ENCODE measurements at places on chromosomes 2 and 18. TPM values are rescaled to one million over a fixed set of nuclear protein-coding genes. Genes with fewer than 3 reads are reported as not detected.

- no peaks in the 10 kb centered on the region for H3K4me1 ChIP-seq
- no peak overlapping the region for H3K4me3 ChIP-seq
- peak; percentile 32 for DNase-seq
- no peak overlapping the region for H3K27ac ChIP-seq
- H3K27me3 ChIP-seq: peaks cover 10% of the 10 kb centered on the region
Measured at GRCh38 chr2:241798081-241798630, 10.8 kb upstream of the NEU4 start.

- no peak overlapping the region for H3K27ac ChIP-seq
- H3K4me1 ChIP-seq: peaks cover 12% of the 10 kb centered on the region
- H3K36me3 ChIP-seq: no peaks in the 10 kb centered on the region
- no peak for DNase-seq
- H3K4me3 ChIP-seq: no peak overlapping the region
- H3K27me3 ChIP-seq: no peaks in the 10 kb centered on the region
Measured at GRCh38 chr2:151916632-151917031, 88.4 kb upstream of the ARL5A start.

The REEP1 gene
- total RNA-seq: 6.9 TPM

DNA sequence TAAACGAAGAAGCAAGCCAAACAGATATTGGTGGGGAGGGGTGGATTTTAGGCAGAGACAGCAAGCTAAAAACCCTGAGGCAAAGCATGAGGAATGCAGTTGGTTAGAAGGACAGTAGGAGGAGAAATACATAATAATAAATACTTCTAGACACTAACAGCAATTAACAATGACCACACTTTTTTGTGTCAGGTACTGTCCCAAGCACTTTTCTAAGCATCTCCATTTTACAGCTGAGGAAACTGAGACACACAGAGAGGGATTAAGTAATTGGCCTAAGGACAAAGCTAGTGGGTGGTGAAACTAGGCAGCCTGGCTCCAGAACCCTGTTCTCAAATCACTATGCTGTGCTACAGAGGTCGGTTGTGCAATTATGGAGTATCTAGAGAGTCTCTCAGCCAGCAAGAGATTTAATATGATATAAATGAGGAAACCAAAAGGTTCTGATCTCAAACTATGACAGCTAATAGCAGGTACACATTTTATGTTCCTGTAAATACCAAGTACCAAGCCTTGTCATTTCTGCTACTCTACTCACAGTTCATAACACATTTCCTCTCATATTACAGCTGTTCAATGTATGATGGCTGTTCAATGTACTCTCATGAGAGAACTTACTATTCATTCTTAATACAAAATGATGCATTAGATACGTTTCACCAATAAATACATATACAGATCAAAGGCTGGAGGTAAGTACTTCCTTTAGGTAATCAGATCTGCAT lies 5.3 kb downstream of the MAP4K3 start:
- no peak for DNase-seq
- H3K27ac ChIP-seq: no peak overlapping the region
- peaks cover 67% of the 10 kb centered on the region for H3K4me1 ChIP-seq
- no peaks in the 10 kb centered on the region for H3K36me3 ChIP-seq
- no peaks in the 10 kb centered on the region for H3K27me3 ChIP-seq

The FLACC1 gene
- total RNA-seq: 6.8 TPM

DNA sequence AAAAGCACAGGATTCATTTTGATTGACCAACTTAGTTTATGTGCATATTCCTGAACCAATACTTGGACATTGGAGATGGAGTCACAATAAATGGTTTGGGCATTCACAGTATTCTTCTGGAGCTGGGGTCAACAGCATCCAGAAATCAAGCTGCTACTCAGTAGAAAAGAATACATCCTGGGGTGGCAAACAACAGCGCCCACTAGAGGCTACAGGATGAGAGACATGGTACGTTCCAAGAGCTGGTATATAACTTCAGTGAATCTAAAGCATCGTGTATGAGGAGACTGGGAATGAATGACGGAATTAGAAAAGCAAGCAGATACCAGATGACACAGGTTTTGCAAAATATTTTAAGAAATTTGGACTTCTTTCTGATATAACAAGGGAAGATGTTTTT lies 142.9 kb upstream of the FIGN start:
- DNase-seq: no peak
- H3K27me3 ChIP-seq: no peaks in the 10 kb centered on the region

GRCh38 chr18:45320724-45321123 lies 294.6 kb upstream of the SLC14A2 start:
- no peaks in the 10 kb centered on the region for H3K27me3 ChIP-seq
- no peak overlapping the region for H3K27ac ChIP-seq
- no peak overlapping the region for H3K4me3 ChIP-seq
- peaks cover 10% of the 10 kb centered on the region for H3K4me1 ChIP-seq

DNA sequence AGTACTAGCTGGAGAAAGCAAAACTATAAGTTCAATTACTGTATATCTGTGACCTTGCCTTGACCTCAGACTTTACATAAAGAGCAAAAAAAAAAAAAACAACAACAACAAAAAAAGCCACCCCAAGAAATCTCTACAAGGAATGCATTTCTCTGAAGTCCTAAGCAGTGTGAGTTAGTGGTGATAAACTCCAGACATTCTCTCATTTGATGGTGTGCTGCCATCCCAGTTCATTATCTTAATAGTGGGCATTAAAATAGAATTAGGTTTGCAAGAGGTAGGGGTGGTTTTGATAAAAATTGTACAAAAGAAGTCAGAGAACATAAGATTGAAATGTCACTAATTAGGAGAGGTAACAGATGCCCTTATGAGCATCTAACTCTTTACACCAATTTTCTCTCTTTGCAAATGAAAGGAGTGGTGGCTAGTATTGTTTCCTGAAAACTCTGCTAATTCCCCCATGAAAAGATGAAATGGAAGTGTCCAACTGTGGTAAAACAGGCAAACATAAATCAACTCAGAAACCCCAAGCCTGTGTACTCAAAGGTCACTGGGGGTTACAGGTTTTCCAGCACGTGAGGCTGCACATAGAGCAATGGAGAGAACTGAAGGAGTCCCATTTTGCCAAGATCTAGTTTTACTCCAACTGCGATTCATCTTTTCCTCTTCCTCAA lies 131.9 kb downstream of the MEIS1 start:
- no peak overlapping the region for H3K4me3 ChIP-seq
- no peaks in the 10 kb centered on the region for H3K27me3 ChIP-seq
- no peak overlapping the region for H3K27ac ChIP-seq
- no peaks in the 10 kb centered on the region for H3K4me1 ChIP-seq
- peaks cover 13% of the 10 kb centered on the region for H3K36me3 ChIP-seq
- no peak for DNase-seq

GRCh38 chr2:66555091-66555490 lies 120.2 kb downstream of the MEIS1 start:
- no peaks in the 10 kb centered on the region for H3K27me3 ChIP-seq
- H3K27ac ChIP-seq: peak overlapping the region; percentile 50
- no peaks in the 10 kb centered on the region for H3K36me3 ChIP-seq
- DNase-seq: no peak
- peak overlapping the region; percentile 31 for H3K4me3 ChIP-seq

The MAL gene
- total RNA-seq: 13.4 TPM

DNA sequence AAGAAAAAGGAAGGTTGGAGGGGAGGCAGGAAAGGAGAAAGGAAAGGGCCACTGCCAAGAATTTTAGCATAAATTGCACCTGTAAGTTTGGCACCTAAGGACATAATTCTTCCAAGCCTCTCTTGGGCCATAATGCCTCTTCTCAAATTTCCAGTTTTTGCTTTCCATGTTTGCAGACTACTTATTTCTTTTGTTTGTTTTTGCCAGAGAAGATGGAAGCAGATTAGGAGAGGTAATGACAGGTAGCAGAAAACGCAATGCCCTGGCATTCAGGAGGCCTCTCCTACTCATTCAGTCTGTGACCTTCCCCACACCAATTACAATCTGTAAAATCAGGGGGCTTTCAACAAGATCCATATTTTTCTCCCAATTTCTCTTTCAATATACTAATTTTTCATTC lies 56.8 kb downstream of the MRPL33 start:
- DNase-seq: no peak
- H3K27me3 ChIP-seq: no peaks in the 10 kb centered on the region
- no peak overlapping the region for H3K4me3 ChIP-seq
- peaks cover 9% of the 10 kb centered on the region for H3K4me1 ChIP-seq

- DNase-seq: no peak
- H3K27me3 ChIP-seq: no peaks in the 10 kb centered on the region
- no peaks in the 10 kb centered on the region for H3K36me3 ChIP-seq
- H3K4me3 ChIP-seq: no peak overlapping the region
- H3K4me1 ChIP-seq: no peaks in the 10 kb centered on the region
Measured at GRCh38 chr2:101199251-101199791, 48.1 kb upstream of the TBC1D8 start.

DNA sequence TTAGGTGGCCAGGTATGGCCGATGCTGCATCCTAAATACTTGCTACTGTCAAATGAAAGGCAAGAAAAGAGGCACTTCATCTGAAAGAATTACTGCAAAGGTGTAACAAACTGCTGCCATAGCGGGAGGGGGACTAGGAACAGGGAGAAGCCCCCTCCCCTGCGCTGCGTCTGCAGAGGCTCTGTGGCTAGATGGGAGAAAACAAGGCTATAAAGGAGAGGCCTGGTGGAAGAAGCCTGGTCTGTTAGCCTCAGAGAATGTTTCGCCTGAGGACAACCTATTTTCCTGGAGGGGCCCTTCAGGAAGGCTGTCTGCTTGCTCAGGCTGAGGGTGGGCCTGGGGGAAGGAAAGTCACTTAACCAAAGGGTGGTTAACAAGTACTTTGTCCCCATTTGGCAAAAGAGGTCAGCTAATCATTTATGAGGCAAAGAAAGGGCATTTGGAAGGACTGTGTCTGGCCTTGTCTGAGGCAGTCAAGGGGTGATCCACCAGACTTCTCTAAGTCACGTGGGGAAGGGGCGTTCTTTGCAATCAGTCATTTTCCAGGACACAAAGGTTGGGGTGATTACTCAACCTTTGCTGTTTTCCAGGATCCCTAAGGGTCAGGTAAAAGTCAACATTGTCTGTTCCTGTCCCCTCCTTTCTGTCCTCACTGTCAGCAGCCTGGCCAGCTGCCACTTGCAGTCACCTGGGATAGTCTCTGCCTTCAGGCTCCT lies 103.0 kb upstream of the TMEM200C start:
- H3K4me1 ChIP-seq: no peaks in the 10 kb centered on the region
- H3K36me3 ChIP-seq: no peaks in the 10 kb centered on the region
- no peak overlapping the region for H3K27ac ChIP-seq
- no peak for DNase-seq
- no peaks in the 10 kb centered on the region for H3K27me3 ChIP-seq

DNA sequence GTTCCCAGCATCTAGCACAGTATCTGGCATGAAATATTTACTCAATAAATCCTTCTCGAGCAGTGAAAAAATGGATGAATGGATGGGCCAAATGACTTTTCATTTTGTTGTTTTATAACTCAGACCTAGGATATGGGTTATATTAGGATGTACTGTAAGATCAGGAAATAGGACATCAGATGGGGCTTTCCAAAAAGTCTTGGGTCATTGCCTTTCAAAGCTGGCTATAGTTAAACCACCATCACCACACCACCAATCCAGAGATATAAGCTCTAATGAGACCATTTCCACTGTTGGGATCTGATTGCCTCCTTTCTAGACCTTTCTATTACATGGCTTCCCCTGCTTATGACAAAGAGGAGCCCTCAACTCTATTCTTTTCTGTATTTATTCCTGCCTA lies 525.0 kb upstream of the TCF4 start:
- H3K36me3 ChIP-seq: no peaks in the 10 kb centered on the region
- H3K4me1 ChIP-seq: peaks cover 9% of the 10 kb centered on the region
- no peaks in the 10 kb centered on the region for H3K27me3 ChIP-seq
- H3K4me3 ChIP-seq: no peak overlapping the region

GRCh38 chr18:55541571-55541970 lies 46.4 kb downstream of the TCF4 start:
- DNase-seq: no peak
- no peak overlapping the region for H3K27ac ChIP-seq
- no peaks in the 10 kb centered on the region for H3K36me3 ChIP-seq
- no peaks in the 10 kb centered on the region for H3K27me3 ChIP-seq

GRCh38 chr2:10777111-10777841 lies 35.3 kb downstream of the PDIA6 start:
- no peak overlapping the region for H3K4me3 ChIP-seq
- DNase-seq: no peak
- H3K27me3 ChIP-seq: no peaks in the 10 kb centered on the region
- peaks cover 44% of the 10 kb centered on the region for H3K36me3 ChIP-seq

The COL6A3 gene
- total RNA-seq: 114 TPM

DNA sequence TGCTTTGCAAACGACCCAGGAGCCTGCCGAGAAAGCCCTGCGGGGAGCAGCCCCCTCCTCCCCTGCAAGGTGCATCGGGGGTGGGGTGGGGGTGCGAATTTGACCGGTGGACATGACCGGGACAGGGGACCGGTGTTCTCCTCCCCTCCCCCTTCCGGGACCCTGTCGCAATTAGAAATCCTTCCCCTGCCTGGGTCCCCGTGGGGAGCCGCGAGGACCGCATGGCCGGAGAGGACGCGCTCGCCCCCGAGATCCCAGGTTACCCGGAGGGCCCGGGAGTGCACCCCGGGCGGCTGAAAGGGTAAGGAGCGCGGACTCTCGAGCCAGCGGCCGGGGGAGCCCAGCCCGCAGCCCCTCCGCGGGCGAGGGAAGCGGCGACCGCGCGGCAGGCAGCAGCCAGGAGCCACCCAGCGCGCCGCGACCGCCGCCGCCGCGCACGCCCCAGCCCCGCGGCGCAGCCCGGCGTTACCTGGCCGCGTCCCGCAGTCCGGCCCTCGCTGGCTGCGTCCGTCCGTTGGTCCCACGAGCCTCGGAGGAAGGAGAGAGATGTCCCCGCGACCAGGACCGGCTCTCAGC lies 482 bp downstream of the DLGAP1 start:
- peaks cover 40% of the 10 kb centered on the region for H3K27me3 ChIP-seq
- H3K4me1 ChIP-seq: no peaks in the 10 kb centered on the region
- H3K36me3 ChIP-seq: no peaks in the 10 kb centered on the region
- peak overlapping the region; percentile 53 for H3K4me3 ChIP-seq
- H3K27ac ChIP-seq: no peak overlapping the region

GRCh38 chr2:191355170-191355758 lies 110.1 kb downstream of the MYO1B start:
- H3K36me3 ChIP-seq: no peaks in the 10 kb centered on the region
- no peak overlapping the region for H3K4me3 ChIP-seq
- no peak overlapping the region for H3K27ac ChIP-seq
- H3K27me3 ChIP-seq: no peaks in the 10 kb centered on the region

The RAB1A gene
- total RNA-seq: 145 TPM

The POU3F3 gene
- total RNA-seq: not detected

The UGT1A5 gene
- total RNA-seq: 0.27 TPM

The CRYGC gene
- total RNA-seq: not detected

DNA sequence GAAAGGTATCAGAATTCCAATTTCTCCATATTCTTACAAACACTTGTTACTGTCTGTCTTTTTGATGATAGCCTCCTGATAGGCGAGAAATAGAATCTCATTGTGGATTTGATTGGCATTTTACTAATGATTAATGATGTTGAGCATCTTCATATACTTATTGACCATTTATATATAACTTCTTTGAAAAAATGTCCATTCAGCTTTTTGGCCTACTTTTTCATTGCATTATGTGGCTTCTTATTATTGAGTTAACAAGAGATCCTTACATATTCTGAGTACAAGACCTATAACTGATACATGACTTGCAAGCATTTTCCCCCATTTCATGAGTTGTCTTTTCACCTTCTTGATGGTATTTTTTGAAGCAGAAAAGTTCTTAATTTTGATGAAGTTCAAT lies 54.6 kb downstream of the QPCT start:
- no peak for DNase-seq
- H3K4me3 ChIP-seq: no peak overlapping the region
- no peaks in the 10 kb centered on the region for H3K36me3 ChIP-seq
- no peaks in the 10 kb centered on the region for H3K27me3 ChIP-seq

The NDUFAF7 gene
- 18.3 TPM for total RNA-seq
